ENCODE measurements at places on chromosomes 2 and 18. TPM values are rescaled to one million over a fixed set of nuclear protein-coding genes. Genes with fewer than 3 reads are reported as not detected.
A peak's percentile ranks its signal among the peaks of the same experiment; 100 is the strongest.

DNA sequence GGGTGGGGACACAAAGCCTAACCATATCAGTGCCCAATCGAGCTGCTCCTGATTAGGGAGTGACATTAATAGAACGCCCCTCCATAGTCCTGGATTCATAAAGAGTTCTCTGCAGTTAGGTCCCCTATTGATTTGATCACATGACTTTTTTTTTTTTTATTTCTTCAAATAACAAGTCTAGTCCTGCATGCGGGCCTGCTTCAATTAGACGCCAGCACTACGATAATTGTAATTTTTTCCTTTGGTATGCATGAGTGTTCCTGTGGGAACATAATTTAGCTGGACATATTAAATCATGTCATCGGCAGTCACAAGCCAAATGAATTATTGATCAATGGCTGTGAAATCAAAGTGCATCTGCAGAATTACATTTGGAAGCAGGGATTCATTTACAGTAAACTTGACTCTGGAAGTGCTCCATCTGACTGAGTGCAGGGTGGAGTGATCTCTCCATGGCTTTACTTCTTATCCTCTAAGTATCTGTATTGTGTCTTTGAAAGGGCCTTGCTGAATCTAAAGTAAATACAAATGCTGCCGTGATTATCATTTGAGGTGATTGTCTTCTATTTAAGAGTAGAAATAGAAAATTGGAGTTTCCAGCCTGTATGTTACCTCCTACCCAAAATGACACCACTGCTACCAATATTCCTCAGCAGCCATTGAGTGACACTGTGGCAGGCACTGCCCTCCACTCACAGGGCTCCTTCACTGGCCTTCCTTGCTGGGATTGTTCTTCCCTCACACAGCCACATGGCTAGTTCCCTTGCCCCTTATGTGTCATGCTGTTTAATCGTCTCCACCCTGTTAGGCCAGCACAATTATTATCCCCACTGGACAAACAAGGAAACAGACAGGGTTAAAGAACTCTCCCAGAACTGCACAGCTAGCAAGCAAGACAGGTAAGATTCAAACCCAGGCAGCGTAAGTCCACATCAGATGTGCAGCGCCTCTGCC is 337.4 kb upstream of the ID2 start:
- no peaks in the 10 kb centered on the region for H3K36me3 ChIP-seq
- H3K4me1 ChIP-seq: no peaks in the 10 kb centered on the region
- DNase-seq: no peak
- no peaks in the 10 kb centered on the region for H3K27me3 ChIP-seq
- H3K27ac ChIP-seq: no peak overlapping the region

DNA sequence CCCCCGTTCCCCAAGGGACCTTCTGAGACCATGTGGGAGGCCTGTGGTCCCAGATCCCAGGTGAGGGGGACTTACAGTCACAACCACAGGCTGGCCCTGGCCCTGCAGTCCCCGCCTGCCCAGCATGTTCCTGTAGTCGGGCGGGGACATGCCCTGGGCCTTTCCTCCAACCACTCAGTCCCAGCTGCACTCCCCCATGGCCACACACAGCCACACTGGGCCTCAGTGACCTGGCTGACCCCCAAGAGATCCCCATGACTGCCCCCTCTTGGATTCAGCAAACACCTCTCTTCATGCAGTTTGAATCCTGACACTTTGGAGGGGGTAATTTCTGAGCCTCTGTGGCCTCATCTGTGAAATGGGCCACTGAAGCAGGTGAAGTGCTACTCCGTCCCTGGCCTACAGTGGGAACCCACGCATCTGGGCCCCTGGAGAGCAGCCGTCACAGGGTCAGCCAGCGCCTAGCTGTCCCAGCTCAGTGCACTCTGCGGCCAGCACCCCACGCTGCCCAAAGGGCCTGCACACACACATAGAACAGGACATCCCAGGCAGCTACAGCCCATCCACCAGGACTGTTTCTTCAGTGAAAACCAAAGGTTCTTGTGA is 12.7 kb upstream of the ARHGEF4 start:
- H3K27me3 ChIP-seq: no peaks in the 10 kb centered on the region
- no peaks in the 10 kb centered on the region for H3K4me1 ChIP-seq
- no peak overlapping the region for H3K27ac ChIP-seq
- H3K4me3 ChIP-seq: no peak overlapping the region

GRCh38 chr2:26685341-26685740 is 7.2 kb upstream of the KCNK3 start:
- DNase-seq: no peak
- no peaks in the 10 kb centered on the region for H3K36me3 ChIP-seq
- H3K4me1 ChIP-seq: no peaks in the 10 kb centered on the region

GRCh38 chr2:171139860-171140259 is 20.8 kb downstream of the TLK1 start:
- H3K27ac ChIP-seq: no peak overlapping the region
- H3K27me3 ChIP-seq: no peaks in the 10 kb centered on the region
- H3K4me1 ChIP-seq: peaks cover 31% of the 10 kb centered on the region
- H3K36me3 ChIP-seq: no peaks in the 10 kb centered on the region
- DNase-seq: no peak

DNA sequence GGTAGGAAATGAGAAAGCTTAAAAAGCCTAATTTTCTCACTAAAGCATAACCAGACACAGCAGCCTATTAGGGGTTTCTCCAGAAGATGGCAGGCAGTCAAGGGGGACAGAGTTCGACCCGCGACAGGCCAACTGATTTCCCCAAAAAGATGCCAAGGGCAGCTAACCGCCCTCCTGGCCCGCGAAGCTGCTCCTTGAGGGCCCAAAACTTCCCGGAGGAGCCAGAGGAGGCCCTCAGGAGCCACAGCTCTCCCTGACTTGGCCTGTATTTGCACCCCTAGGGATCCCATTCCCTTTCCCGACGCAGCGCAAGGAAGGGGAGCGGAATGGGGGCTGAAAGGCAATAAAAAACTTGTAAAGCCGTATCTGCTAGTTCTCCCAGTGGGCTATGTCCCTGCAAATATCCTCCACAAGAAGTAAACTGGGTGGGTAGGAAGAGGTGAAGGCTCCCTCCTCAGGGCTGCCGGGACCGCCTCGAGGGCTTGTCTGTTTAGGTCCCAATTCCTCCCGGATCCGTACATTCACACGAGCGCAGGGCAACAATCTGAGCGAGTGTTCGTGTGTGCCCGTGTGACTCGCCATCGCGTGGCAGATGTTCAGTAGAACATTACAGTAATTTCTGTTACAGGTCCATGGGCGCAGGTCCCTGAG is 756 bp upstream of the NAGK start:
- no peaks in the 10 kb centered on the region for H3K27me3 ChIP-seq
- no peak for DNase-seq
- peak overlapping the region; percentile 93 for H3K27ac ChIP-seq
- H3K4me3 ChIP-seq: peak overlapping the region; percentile 81

DNA sequence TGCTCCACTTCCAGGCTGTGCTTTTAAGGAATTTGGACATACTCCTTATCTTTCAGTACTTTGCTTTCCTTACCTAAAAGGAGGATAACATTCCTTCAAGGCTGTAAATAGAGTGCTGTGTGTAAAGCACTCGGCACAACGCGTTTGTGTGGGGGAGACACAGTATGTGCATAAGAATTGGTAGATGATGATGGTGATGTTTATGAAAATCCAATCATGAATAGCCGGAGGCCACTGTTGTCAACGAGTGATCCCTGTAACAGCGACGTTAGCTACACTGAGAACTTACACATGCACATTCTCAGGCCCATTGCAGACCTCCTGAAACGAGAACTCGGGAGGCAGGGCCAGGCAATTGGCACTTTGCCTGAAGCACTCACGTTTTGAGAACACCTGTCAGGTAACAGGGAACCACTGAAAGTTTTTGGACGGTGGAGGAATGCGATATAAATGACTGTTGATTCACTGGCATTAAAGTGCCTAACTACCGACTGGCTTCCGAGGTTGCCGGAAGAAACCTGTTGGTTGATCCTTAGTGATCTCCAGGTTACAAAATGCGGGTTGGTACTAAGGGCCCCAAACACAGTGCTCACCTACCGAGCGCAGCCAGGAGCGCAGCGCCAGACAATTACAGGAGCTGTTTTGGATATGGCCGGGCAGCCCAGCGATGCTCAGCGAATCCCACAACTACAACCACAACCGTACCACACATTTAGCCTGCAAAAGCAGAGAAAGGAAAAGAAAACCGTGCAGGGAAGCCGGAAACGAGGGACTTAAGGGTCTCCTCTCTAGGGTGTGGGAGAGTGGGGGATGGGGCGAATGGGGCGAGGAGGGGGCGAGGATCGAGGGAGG is 1.0 kb upstream of the MAP4K4 start:
- H3K36me3 ChIP-seq: no peaks in the 10 kb centered on the region
- DNase-seq: no peak
- no peaks in the 10 kb centered on the region for H3K27me3 ChIP-seq
- H3K4me1 ChIP-seq: peaks cover 30% of the 10 kb centered on the region

- peak overlapping the region; percentile 38 for H3K4me3 ChIP-seq
- peak; percentile 46 for DNase-seq
- no peaks in the 10 kb centered on the region for H3K36me3 ChIP-seq
- no peaks in the 10 kb centered on the region for H3K27me3 ChIP-seq
- no peak overlapping the region for H3K27ac ChIP-seq
These were observed 344.0 kb downstream of the PIK3C3 start for GRCh38 chr18:42298759-42299675.

- no peak overlapping the region for H3K4me3 ChIP-seq
- no peak overlapping the region for H3K27ac ChIP-seq
- H3K36me3 ChIP-seq: no peaks in the 10 kb centered on the region
- H3K27me3 ChIP-seq: no peaks in the 10 kb centered on the region
- DNase-seq: no peak
These were observed 284.0 kb upstream of the HS6ST1 start for GRCh38 chr2:128602699-128603101.

DNA sequence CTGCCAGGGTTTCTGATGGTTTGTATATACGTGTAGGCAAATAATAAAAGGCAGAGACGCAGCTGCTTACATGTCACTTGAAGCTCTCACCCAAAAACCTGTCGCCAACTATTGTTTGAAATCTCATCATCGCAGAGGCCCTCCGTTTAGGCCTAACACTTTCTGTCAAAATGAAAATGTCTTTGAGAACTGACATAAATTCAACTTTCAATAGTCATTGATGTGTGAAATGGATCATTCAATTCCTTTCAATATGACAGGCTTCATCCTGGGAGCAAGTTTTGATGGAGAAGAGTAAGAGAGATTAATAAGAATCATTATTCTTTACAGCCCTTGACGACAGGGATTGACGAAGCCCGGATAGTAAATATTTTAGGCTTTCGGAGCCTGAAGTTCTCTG is 2.7 kb downstream of the ACTG2 start:
- H3K4me1 ChIP-seq: no peaks in the 10 kb centered on the region
- no peak overlapping the region for H3K27ac ChIP-seq
- H3K27me3 ChIP-seq: no peaks in the 10 kb centered on the region

GRCh38 chr2:49248506-49248905 is 94.2 kb upstream of the FSHR start:
- no peak overlapping the region for H3K27ac ChIP-seq
- H3K4me3 ChIP-seq: no peak overlapping the region
- DNase-seq: no peak
- no peaks in the 10 kb centered on the region for H3K4me1 ChIP-seq
- H3K36me3 ChIP-seq: no peaks in the 10 kb centered on the region

- peaks cover 32% of the 10 kb centered on the region for H3K4me1 ChIP-seq
- H3K27ac ChIP-seq: no peak overlapping the region
- H3K27me3 ChIP-seq: no peaks in the 10 kb centered on the region
- no peaks in the 10 kb centered on the region for H3K36me3 ChIP-seq
- H3K4me3 ChIP-seq: no peak overlapping the region
These were observed 37.1 kb downstream of the ACSL3 start for GRCh38 chr2:222897898-222898297.

GRCh38 chr2:65934992-65935629 is 499.8 kb upstream of the MEIS1 start:
- H3K4me1 ChIP-seq: no peaks in the 10 kb centered on the region
- no peak overlapping the region for H3K4me3 ChIP-seq
- H3K36me3 ChIP-seq: no peaks in the 10 kb centered on the region
- no peaks in the 10 kb centered on the region for H3K27me3 ChIP-seq

DNA sequence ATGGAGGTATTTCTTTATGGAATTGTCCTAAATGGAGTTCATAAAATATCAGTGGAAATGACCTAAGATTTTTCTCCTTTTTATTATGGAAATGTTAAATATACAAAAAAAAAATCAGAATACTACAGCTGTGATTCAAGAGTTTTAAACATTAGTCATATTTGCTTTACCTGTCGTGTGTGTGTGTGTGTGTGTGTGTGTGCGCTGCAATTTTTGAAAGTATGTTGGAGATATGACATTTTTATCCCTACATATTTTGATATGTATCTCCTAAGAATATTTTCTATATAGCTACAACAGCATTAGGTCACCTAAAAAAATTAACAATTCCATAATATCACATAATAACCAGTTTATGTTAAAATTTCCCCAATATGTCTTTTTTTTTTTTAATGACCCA is 85.5 kb downstream of the FAM117B start:
- H3K27ac ChIP-seq: no peak overlapping the region
- no peak overlapping the region for H3K4me3 ChIP-seq
- no peak for DNase-seq
- no peaks in the 10 kb centered on the region for H3K36me3 ChIP-seq
- H3K4me1 ChIP-seq: peaks cover under 1% of the 10 kb centered on the region

- no peaks in the 10 kb centered on the region for H3K27me3 ChIP-seq
- no peak for DNase-seq
- no peaks in the 10 kb centered on the region for H3K4me1 ChIP-seq
- H3K36me3 ChIP-seq: no peaks in the 10 kb centered on the region
- no peak overlapping the region for H3K27ac ChIP-seq
These were observed 111.3 kb upstream of the CREB1 start for GRCh38 chr2:207418419-207418818.

GRCh38 chr2:128420131-128420530 is 101.5 kb upstream of the HS6ST1 start:
- H3K27me3 ChIP-seq: no peaks in the 10 kb centered on the region
- no peaks in the 10 kb centered on the region for H3K4me1 ChIP-seq
- H3K36me3 ChIP-seq: no peaks in the 10 kb centered on the region
- H3K27ac ChIP-seq: no peak overlapping the region

FAHD2B gene
- 9.8 TPM for total RNA-seq

GALNT13 gene
- total RNA-seq: not detected

COL6A3 gene
- 45.3 TPM for total RNA-seq

CRYBA2 gene
- total RNA-seq: not detected

ANKRD30BL gene
- not detected for total RNA-seq

CCDC102B gene
- 1.2 TPM for total RNA-seq

SOX11 gene
- total RNA-seq: not detected

SERPINB11 gene
- total RNA-seq: not detected

RFTN2 gene
- total RNA-seq: 1.1 TPM

IL37 gene
- total RNA-seq: not detected

PSMG2 gene
- total RNA-seq: 94.2 TPM

ALPI gene
- not detected for total RNA-seq

CDK5R2 gene
- total RNA-seq: not detected
